Motor neuron (in vitro differentiated cells): ENCODE measurements at places on chromosomes 11 and 22.

- ATAC-seq: no peak
These were observed 4.0 kb upstream of the NRXN2 start for GRCh38 chr11:64726867-64727530.

GRCh38 chr11:128777369-128778011 is 83.6 kb downstream of the FLI1 start:
- no peak for ATAC-seq

- ATAC-seq: no peak
These were observed 237.8 kb downstream of the NXPE2 start for GRCh38 chr11:114915871-114916805.

GRCh38 chr11:65499713-65500386 is 1.0 kb downstream of the MALAT1 start:
- no peak for ATAC-seq

DNA sequence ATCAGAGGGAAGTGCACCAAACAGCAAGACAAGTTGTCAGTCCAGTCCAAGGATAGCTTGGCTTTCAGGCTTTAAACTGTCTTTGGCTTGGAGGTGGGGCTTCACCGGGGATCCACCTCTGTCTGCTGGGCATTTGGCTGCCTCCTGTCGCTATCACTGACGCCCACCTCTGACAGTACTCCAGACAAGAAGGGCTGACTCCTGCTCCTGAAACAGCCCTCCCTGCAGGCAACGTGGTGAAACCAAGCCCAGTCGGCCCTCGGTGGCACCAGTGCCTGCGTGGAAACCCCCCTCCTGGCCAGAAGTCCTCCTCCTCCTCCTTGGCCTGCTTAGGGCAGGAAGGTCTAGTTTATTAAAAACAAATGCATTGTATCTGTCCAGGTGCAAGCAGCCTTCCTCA is 16.9 kb downstream of the DHCR7 start:
- ATAC-seq: no peak

- ATAC-seq: no peak
These were observed 822 bp upstream of the COMT start for GRCh38 chr22:19940536-19941364.
